ENCODE measurements at places on chromosomes 3 and 15. TPM values are rescaled to one million over a fixed set of nuclear protein-coding genes. Genes with fewer than 3 reads are reported as not detected.

DNA sequence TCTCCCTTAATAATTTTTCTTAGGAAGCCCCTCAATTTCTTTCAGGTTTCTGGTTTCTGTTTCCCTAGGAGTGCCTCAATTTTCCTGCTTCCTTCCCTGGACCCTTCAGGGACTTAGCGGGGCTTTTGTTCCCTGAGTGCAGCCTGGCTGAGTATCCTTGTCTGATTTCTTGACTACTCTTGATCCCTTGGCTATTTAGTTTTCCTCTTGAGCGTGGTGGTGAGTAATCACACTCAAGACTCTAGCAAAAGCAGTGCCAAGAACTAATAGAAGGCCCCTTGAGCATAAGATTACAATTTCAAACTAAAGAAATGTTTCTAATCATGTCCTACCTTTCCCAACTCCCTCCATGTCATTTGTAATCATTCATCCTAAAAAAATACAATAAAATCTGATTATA is 94.3 kb upstream of the C3orf80 start:
- no peak for DNase-seq

GRCh38 chr3:143601723-143602484 is 246.4 kb downstream of the SLC9A9 start:
- DNase-seq: no peak

- DNase-seq: no peak
Measured at GRCh38 chr3:98602078-98602678, 8.8 kb upstream of the CPOX start.

DNA sequence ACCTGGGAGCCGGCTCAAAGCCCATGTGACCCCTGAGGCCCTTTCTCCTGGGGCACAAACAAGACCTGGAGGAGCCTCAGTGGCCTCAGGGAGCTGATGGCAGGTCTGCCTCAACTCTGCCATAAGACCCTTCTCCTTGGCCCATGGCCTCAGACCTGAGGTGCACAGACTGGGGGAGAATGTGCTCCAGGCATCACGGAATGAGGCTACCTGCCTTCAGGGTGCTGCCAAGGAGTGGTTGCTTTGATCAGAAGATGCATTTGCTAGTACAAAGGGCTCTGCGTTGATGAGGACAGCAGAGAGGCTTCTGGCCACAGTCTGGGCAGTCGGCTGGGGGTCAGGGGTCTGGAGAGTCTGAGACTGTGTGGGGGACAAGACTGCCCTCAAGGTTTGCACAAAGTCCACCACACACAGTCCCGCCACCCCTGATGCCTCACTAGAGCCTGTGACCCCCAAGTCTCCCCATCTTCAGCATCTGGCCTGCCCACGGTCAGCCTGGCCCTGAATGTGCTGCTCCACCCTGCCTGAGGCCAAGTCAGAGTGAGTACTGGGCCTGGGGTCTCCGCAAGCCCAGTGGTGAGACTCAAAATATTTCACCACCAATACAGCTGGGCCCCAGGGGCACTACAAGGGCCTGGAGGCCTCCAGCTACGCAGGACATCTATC is 26.6 kb downstream of the ALDH1L1 start:
- no peak for DNase-seq

DNA sequence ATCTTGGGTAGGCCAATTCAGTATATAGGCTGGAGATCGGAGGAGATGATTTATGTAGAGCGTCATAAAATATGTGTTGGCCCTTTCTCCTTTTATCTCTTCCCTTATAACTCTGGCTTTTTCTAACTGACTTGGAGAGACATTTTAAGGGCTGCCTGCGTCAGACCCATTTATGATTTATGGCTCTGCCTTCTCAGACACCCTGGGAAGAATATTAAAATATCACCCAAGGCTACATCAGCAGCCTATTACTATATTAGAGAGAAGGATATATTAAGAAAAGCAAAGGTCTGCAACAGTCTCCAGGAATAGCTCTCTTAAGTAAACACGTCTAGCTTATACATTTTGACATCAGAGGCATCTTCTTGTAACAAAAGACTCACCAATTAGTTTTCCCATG is 179.4 kb downstream of the SV2B start:
- no peak for DNase-seq

GRCh38 chr15:73051391-73051806 is 864 bp upstream of the NEO1 start:
- no peak for DNase-seq

DNA sequence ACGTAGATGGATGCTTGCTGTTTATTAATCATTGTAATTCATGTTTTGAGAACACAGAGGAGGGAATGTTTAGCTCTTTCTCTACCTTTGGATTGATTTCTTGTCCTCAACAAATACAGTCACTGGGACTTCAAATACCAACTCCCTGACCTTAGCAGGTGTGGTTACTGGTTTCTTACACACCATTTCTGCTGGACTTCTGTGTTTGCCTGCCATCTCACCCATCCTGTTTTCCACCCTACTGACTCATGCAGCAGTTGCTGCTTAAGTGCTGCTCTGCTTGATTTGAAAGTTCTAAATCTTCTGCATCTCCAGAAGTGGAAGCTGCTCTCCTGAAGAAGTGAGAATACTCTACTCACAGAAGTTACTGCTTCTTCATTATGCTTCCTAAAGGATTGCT is 170.3 kb downstream of the ZPLD1 start:
- no peak for DNase-seq

DNA sequence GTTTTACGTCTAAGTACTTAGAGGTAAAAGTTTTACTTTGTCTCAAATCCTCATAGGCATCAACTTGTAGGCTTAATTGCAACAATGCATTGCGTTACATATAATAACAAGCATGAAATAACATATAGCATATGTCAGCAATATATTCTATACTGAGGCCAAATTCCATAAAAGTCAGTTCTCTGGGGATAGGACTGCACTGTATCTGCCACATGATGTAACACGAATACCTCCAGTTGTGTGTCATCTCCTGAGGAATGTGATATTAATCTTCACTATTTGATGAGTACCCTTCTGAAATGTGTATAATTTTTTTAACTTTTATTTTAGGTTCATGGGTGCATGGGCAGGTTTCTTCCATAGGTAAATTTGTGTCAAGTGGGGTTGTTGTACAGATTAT is 126.4 kb downstream of the IMPG2 start:
- DNase-seq: no peak

DNA sequence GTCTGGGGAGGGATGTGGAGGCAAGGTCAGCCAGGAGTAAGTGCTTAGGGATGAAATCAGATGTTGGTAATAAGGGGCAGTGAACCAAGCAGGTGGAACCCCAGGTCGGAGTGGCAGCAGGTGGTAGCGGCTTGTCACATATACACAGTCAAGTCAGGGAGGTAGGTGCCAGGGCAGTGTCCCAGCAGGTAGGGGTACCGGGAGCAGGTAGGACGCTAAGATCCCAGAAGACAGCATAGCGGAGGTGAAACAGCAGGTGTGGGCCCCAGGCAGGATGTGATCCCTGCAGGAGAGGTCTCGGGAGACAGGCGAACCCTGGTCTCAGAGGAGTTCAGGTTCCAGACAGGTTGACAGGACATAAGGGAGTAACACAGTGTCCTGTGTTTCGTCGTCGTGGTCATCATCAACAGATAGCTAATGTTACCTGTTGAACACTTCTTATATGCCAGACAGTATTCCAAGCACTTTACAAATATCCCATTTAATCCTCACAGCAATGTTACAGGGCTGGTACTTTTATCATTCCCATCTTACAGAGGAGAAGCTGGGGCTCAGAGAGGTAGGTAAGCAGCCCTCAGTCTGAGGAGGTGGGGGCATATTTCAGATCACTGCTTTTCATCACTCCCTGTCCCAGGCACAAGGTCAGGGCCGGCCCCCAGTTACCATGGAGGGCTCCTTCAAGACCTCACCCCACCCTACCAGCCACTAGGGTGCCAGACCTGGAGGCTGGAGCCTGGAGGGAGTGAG is 241.6 kb downstream of the UACA start:
- DNase-seq: no peak

GRCh38 chr3:127590282-127590592 is 296 bp downstream of the TPRA1 start:
- DNase-seq: no peak

- DNase-seq: no peak
Measured at GRCh38 chr3:130956721-130957120, 62.8 kb downstream of the ATP2C1 start.

DNA sequence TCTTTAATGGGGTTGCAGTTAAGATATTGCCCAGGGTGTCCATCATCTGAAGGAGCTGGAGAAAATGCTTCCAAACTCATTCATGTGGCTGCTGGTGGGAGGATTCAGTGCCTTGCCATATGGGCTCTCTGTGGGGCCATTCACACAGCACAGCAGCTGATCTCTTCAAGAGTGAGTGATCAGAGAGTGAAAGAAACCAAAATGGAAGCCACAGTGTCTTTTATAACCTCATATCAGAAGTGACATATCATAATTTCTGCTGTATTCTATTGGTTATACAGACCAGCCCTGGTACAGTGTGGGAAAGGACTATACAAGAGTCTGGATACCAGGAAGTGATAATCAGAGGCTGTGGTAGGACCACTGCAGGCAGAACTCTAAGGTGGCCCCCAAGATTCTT is 33.6 kb downstream of the HHLA2 start:
- DNase-seq: no peak

DNA sequence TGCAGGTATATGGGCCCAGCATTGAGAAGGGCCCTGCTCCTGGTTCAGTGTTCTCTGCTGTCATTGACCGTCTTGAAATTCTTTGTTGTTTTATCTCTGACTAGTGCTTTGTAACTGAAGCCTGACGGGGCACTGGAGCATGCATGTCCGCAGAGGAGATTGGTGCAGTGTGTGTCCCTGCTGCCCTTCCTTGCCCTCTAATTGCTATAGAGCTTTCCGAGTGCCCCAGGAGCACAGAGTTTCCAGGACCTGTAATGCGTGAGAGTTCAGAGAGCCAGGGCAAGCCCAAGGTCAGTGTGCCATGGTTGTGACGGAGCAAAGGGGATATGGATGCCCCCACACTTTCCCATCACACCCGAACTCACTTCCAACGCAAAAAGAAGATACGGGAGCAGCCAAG is 174.3 kb upstream of the UBE3A start:
- no peak for DNase-seq

GRCh38 chr3:157310329-157311052 is 126.2 kb upstream of the PTX3 start:
- DNase-seq: no peak

GRCh38 chr3:38564631-38565338 is 68.6 kb downstream of the EXOG start:
- no peak for DNase-seq

GRCh38 chr15:41695750-41696436 is 35.7 kb downstream of the MGA start:
- DNase-seq: peak; percentile 24

DNA sequence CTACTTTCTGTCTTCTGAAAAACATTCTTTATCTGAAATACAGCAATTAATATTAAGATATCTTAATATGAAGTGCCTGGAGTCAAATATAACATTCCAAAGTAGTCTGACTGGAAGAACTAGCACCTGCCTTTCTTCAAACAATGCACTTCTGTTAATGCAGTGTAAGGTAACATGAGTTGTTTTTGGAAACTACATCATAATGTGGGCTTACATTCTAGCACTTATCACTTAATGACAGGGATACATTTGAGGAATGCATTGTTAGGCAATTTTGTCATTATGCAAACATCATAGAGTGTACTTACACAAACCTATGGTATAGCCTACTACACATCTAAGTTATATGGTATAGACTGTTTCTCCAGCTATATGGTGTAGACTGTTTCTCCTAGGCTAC is 49.2 kb downstream of the SLC15A2 start:
- DNase-seq: no peak

- DNase-seq: no peak
Measured at GRCh38 chr3:155745795-155746550, 1.1 kb upstream of the PLCH1 start.

GRCh38 chr3:99325402-99325801 is 313.0 kb upstream of the COL8A1 start:
- DNase-seq: no peak

DNA sequence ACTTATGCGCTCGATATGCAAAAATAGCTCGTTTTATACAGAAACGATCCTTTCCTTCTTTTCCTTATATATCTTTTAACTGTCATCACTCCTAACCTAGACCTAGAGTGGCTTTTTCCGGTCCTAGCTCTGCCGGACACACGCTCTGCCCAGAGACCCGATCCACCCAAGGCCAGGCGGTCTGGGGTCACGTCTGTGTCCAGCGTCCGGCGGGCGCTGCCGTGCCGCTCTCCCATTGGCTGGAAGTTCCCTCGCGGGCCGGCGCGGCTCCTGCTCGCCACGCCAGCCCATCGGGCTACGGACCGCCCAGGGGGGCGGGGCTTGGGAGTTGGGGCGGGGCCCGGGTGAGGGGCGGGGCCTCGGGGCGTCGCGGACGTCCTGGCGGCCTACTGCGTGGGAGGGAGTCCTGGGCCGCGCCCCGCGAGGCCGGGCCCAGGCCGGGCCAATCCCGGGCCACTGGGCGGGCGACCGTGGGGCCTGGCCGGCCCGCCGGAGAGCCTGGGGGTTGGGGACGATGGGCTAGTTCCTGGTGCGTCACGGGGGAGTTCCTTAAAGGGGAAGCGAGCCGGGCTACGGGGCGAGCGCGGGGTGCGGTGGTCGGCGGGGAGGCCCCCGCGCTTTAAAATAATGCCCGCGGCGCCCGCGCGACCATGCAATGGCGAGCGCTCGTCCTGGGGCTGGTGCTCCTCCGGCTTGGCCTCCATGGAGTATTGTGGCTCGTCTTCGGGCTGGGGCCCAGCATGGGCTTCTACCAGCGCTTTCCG is at the start of gene EDEM1:
EDEM1 (plus strand) TSS at position 552 of the 764 bp plus-strand sequence; CDS start at position 651, 99 bp downstream.
- peak; percentile 97 for DNase-seq

DNA sequence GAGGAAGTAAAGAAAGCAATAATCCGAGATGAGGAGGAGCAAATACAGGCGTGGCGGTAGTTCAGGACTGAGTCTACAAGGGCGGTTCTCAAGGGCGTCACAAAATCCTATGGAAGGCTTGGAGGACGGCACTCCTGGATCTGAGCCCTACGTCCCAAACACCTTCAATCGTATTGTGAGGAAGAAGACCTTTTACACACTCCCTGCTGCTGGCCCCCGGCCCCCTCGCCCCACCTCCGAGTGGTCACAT is 747 bp downstream of the PLD1 start:
- DNase-seq: no peak

The TMEM40 gene
- not detected for total RNA-seq

The EPHB3 gene
- total RNA-seq: 5.7 TPM

The MEIS2 gene
- 380 TPM for total RNA-seq

The CRYBG3 gene
- 4.9 TPM for total RNA-seq

The ZNF774 gene
- total RNA-seq: 4.5 TPM

The ECE2 gene
- total RNA-seq: 3.7 TPM

Measured in frontal cortex (tissue), 4 donors.